Mesothelial cell of epicardium (in vitro differentiated cells): ENCODE measurements at places on chromosomes 2 and 18.

DNA sequence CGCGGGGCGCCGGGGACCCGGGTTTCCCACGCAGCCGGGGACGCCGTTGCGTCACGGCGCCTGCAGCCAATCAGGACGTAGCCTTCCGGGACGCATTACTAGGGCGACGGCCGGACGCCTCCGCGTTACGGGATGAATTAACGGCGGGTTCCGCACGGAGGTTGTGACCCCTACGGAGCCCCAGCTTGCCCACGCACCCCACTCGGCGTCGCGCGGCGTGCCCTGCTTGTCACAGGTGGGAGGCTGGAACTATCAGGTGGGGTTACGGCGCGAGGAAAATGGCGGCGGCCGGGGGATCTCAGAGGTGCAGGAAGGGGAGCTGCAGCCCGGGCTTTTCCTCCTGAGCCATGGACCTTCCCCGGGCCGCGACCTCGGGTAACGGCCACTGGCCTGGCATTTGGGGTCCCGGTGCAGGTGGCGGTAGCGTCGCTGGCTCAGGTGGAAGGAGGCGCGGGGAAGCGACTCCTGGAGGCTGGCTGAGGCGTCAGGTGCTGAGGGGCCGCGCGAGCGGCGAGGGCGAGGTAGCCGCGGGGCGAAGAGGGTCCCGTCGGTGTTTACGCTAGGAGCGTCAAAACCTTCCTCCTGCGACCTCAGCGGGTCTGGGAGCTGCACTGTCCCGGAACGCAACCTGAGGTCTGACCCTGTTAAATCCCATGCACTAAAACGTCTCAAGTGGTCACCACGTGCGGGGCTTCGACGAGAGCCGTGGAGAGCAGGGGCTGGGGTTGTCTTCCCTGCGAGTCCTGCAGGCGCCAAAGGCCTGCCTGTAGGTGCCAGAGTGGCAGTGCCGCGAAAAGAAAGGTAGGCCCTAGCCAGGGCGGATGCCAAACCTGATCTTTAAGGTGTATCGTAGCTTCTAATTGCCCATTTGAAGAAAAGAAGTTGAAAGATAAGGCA is at the start of gene LCLAT1:
Gene LCLAT1, plus strand, starts transcription at position 98 of the 897 bp plus-strand sequence. CDS start 78,345 bp downstream, outside the sequence.
- H3K4me1 ChIP-seq, result peaks cover 24% of the 10 kb centered on the region
- DNase-seq, result peak; percentile 63
- H3K27me3 ChIP-seq, result no peaks in the 10 kb centered on the region
- peak within 1 kb of the TSS; percentile 94 for H3K4me3 ChIP-seq

- no peak for DNase-seq
- no peaks in the 10 kb centered on the region for H3K27me3 ChIP-seq
- no peak overlapping the region for H3K4me3 ChIP-seq
- no peaks in the 10 kb centered on the region for H3K4me1 ChIP-seq
- H3K27ac ChIP-seq, result no peak overlapping the region
These were observed 30.9 kb downstream of the HAUS1 start for GRCh38 chr18:46134920-46135675.

- no peak for DNase-seq
- H3K27ac ChIP-seq, result peak overlapping the region; percentile 99
- H3K4me1 ChIP-seq, result peaks cover 44% of the 10 kb centered on the region
These were observed 56.8 kb upstream of the MSH2 start for GRCh38 chr2:47346107-47346506.

- DNase-seq, result no peak
- H3K4me1 ChIP-seq, result peaks cover 4% of the 10 kb centered on the region
- H3K27ac ChIP-seq, result no peak overlapping the region
- no peak overlapping the region for H3K4me3 ChIP-seq
These were observed 166.7 kb downstream of the CLIP4 start for GRCh38 chr2:29281916-29282247.

GRCh38 chr18:71936744-71937143 is 607.4 kb downstream of the CBLN2 start:
- H3K27ac ChIP-seq, result no peak overlapping the region
- no peak for DNase-seq
- no peaks in the 10 kb centered on the region for H3K36me3 ChIP-seq
- H3K4me1 ChIP-seq, result no peaks in the 10 kb centered on the region
- no peak overlapping the region for H3K4me3 ChIP-seq
- no peaks in the 10 kb centered on the region for H3K27me3 ChIP-seq

GRCh38 chr2:26537069-26537825 is 59.3 kb upstream of the OTOF start:
- no peaks in the 10 kb centered on the region for H3K27me3 ChIP-seq
- no peak overlapping the region for H3K27ac ChIP-seq
- H3K4me1 ChIP-seq, result peaks cover 6% of the 10 kb centered on the region

DNA sequence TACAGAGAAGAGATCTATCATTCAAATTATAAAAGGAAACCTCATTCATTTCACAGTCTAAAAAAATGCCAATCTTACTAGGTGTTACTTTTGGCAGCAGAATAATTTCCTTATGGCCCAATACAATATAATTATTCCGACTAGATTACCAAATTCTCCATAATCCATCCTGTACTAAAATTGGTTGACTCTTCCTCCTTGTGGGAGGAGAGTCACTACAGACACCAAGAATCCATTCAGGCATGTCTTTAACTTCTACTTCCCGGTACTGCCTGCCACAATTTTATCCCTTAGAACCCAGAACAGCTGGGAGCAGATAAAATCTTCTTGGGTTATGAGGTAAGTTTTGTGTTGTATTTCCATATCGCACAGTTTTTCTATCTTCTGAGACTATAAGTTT is 9.9 kb downstream of the FARSB start:
- H3K4me3 ChIP-seq, result no peak overlapping the region
- H3K36me3 ChIP-seq, result peaks cover 18% of the 10 kb centered on the region
- no peak overlapping the region for H3K27ac ChIP-seq
- DNase-seq, result no peak
